ENCODE measurements at places on chromosomes 5 and 9. TPM values are rescaled to one million over a fixed set of nuclear protein-coding genes. Genes with fewer than 3 reads are reported as not detected.

DNA sequence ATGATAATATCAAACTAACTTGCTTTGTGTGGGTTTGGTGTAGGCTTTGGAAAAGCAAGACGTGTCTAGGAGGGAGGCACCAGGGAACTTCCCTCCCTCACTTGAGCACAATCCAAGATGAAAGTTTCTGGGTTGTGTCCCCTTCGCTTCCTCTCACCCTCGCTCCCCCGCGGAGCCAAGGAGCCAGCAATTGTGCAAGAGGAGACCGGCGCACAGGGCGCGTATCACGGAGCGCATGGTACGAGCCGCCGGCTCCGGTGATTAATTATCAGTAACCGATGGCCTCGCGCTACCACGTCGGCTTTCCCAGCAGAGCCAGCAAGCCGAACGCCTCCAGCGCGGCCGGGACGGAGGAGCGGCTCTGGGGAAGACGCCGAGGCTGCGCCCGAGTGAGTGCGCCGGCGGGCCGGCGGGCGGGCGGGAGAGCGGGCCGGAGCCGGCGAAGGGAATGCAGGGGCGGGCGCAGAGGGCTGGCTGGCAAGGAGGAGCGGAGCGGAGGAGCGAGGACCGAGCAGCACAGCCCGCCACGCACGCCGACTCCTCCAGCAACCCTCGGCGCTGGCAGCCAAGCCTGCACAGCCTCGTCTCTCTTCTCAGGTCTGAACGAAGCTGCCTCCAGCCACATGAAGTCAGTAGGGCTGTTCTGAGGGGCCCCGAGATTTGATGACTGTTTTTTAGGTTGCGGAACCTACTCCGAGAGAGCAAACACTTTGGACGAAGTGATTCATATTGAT lies 143.6 kb downstream of the BNC2 start:
- peak; percentile 65 for DNase-seq

DNA sequence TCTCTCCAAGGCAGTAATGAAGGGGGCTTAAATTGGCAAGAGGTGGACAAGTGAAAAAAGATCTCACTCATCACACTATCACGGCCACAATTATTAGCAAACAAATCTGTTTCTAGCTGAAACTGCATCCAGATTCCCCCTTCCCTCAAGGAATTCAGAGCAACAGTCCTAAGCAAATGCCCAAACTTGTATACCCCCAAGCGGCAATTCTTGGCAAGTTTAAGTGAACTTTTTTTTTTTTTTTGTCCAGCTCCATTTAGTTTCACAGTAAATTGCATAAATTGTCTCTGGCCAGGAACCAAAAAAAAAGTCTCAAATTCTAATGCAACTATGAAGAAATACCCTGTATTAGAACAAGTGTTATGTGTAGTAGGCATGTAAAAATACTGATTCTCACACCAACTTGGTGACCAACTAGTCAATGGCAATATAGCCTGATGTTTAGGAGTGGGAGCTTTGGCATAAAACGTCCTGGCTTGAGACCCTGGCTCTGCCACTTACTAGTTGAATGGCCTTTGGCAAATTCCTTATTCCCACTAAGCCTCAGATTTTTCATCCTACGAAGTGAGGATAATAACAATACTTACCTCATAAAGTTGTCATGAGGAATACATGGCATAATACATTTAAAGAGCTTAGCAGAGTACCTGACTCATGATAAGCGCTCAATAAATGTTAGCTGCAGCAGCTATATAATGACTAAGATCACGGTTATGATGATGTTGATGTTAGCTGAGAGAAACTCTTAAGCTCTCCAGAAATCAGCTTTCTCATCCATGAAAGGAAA lies 193.2 kb downstream of the ADAMTSL1 start:
- no peak for DNase-seq

DNA sequence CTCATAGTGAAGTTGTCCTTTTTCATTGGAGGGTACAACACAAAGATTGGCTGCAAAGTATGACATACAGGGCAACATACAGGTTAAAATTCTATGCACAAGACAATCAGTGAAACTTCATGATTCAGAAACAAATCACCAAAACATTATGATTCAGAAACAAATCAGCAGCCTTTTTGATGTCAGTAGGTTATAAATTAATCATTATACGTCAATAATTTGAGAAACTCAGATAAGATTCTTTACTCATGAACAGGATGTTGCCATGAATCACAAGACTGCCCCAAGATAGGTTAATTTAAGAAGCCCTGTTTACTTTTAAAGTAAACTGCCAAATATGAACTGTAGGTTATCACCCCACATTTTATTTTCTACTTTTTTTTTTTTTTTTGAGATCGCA lies 62.2 kb upstream of the IL33 start:
- peak; percentile 45 for DNase-seq

DNA sequence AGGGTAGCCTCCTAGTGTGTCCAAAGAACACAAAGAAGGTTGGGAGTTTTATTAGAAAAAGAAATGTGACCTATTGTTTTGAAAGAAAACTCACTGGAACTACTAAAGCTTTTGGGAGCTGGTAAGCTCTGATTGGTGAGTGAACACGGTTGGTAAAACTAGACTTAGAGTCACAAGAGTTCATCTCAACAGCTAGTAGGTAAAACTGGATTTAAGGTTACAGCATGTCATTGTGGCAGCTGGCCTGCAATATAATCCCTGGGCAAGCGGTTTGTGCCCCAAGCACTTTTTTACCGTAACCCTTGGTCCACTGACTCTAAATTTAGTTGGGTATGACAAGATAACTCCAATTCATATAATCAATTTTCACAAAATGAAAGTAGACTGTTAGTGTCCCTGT lies 47.4 kb downstream of the UBAP2 start:
- DNase-seq = no peak

DNA sequence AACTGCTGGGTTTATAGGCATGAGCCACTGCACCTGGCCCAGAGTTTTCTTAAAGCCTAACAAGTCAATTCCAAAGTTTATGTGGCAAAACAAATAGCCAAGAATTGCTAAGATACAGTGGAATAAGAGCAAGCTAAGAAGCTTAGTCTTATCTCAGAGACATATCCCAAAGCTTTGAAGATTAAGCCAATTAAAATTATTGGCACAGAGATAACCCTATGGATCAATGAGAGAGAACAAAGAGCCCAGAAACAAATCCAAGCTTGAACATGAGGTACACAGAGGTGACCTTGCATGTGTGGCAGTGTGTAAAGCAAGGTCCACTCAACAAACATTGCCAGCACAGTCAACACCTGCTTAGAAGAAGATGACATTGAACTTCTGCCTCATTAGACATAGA lies 13.3 kb downstream of the BTNL3 start:
- DNase-seq = no peak

- peak; percentile 87 for DNase-seq
These were observed 18.4 kb upstream of the ERCC6L2 start for GRCh38 chr9:95857124-95857523.

- DNase-seq = no peak
These were observed 205.3 kb upstream of the HAPLN1 start for GRCh38 chr5:83925955-83926337.

DNA sequence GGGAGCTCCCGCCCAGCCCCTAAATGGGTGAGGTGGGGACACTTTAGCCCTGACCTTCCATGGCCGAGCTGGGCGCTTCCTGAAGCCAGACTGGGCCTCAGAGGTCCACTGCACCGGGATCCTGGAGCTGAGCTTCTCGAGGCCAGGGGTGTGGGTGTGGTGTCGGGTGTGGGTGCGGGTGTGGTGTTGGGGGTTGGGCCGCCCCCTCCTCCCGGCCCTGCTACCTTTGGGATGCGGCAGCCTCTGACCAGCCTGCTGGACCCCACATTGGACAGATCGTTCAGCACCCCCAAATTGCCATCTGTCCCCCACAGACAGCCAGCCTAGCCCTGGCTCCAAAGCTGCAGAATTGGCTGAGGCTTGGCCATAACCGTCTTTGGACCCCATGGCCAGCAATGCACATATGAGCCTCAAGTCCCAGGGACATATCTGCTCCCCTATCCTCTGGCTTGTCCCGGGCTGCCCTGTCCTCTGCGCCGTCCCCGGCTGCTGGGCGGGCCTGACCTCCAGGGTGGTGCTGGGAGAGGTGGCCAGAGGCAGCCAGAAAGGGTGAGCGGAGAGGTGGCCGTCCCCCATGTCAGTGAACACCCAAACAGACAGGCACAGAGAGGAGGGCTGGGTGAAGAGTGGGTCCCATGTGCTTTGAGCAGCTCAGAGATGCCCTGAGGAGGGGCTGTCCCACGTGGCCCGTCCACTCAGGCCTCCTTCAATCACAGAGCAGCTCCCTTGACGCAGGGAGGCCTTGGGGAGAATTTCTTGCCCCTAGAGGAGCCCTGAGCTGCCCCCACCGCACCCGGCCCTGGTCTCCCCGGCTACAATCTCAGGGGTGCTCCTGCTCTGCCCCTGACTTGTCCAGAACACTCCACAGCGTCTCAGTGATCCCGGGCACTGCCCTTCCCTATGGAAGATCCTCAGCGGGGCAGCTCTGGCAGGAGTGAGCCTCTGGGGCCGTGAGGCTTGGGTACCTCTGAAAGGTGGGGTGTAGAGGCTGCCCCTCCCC lies 3.4 kb upstream of the PTGDS start:
- no peak for DNase-seq

DNA sequence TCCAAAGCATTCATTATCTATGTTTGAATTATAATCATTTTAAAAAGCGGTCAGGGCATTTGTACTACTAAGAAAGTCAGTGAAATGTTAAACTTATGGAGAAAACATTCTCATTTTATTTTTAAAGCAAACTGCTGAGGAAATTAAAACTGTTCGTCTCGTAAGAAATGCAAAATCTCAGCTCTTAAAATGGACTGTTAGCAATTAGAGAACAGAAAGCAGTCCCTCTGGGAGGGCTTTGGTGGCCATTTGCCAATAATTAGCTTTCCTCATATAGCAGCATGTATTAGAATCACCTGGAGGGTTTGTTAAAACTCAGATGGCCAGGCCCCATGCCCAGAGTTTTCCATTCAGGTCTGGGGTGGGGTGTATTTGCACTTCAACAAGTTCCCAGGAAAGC lies 120.7 kb upstream of the RASEF start:
- DNase-seq = no peak

DNA sequence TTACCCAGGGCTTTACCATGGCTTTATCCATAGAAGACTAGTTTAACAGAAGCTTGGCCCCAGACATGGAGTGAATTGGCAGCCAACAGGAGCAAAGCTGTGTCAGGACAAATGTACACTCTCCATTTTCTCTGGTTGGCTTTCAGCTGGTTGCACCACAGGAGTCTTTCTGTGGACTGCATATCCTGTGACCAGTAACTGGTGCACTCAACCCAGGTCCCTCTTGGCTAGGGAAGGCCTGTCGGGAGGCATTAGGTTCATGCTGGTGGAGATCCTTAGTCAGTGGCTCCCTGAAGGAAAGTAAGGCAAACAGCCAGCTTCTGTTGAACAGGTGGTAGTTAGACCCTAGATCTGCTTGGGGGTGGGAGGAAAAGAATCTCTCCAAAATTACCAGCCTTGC lies 146.9 kb upstream of the TLX3 start:
- DNase-seq = no peak

GRCh38 chr5:151005950-151006576 lies 14.3 kb upstream of the GPX3 start:
- no peak for DNase-seq

The REEP2 gene
- total RNA-seq = 1.3 TPM

The GLDC gene
- total RNA-seq = 1.5 TPM

The TLR4 gene
- 0.28 TPM for total RNA-seq

The LCN2 gene
- 537 TPM for total RNA-seq

The ZDHHC11 gene
- total RNA-seq = 13.1 TPM

The TMEM250 gene
- total RNA-seq = 75.3 TPM

Measured in PC-9 (cell line).